Kidney glomerular epithelial cell (primary cell): ENCODE measurements at places on chromosomes 1 and 21.
A peak's percentile ranks its signal among the peaks of the same experiment; 100 is the strongest.

- DNase-seq: peak; percentile 11
Observed at GRCh38 chr21:43020771-43021170, 46.4 kb downstream of the PKNOX1 start.

- no peak for DNase-seq
Observed at GRCh38 chr1:119878171-119878570, 18.1 kb downstream of the ADAM30 start.

DNA sequence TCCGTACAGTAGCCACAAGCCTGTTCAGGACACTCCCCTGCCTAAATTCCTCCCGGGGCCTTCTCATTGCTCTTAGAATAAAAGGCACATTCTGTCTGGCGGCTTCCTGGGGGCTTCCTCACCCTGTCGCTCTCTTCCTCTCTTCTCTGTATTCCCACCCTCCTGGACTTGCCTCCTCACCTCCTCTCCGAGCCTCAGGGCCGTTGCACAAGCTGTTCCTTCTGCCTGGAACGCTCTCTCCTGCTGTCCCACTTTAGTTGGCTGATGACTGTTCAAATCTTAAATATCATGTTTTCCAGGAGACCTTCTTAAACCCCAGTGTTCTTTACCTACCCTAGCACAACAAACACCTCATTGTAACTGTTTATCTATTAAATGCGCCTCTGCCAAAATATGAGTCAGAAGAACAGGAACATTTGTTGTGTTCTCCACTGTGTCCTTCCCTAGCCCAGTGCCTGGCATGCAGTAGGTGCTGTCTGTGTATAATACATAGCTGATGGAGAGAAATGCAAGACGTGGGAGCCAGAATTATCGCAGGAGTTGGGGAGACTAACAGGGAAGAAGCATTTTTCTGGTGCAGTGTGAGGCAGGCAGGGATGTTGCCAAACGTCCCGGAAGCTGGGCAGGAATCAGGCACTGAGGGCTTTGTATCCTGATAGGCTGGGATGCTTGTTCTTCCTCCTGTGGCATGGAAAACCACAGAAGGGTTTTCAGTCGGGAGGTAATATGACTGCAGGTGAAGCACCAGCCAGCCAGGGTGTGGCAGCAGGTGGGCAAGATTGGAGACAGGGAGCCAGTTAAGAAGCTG lies 24.1 kb upstream of the THRAP3 start:
- no peak for DNase-seq

GRCh38 chr1:27135541-27136235 lies 19.2 kb downstream of the SLC9A1 start:
- no peak for DNase-seq

GRCh38 chr1:237041795-237042525 lies at the start of gene RYR2:
RYR2 (plus strand) TSS chr1:237042184; CDS start chr1:237042522, 338 bp downstream.
- DNase-seq: no peak

DNA sequence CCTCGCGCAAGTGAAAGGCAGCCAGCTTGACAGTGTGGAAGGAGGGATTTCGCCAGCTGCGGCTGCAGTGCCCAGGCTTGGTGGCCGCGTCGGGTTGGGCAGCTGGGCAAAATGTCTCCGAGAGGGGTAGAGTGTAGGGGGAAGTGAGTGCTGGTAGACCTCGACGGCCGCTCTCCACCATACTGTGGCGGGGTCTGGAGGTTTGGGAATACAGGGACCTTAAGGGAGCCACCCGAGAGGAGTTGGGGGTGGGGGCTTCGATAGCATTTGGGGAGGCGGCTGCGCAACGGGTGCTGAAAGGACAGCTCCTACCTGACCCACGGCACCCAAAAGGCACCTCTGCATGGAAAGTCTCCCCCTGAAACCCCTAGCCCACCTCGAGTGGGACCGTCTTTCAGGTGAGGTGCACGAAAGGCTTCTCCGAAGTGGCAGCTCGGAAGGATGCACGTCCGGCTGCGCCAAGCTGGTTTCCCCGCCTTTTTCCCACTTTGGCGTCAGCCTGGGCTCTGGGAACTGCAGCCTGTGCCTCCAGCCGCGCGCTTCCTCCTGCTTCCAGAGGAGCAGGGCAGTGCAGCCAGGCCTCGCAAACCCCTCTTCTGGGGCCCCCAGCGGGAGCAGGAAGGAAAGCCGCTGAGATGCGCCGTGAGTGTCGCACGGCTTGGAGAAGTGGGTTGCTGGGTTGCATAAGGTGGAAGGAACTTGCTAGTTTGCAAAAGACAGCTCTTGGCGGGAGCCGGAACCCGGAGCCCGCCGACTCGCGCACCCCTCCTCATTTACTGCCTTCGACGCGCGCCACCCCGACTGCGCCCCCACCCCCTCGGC lies 531 bp upstream of the HMGN2 start:
- DNase-seq: no peak

GRCh38 chr1:168483539-168483938 lies 60.3 kb downstream of the XCL2 start:
- peak; percentile 46 for DNase-seq

DNA sequence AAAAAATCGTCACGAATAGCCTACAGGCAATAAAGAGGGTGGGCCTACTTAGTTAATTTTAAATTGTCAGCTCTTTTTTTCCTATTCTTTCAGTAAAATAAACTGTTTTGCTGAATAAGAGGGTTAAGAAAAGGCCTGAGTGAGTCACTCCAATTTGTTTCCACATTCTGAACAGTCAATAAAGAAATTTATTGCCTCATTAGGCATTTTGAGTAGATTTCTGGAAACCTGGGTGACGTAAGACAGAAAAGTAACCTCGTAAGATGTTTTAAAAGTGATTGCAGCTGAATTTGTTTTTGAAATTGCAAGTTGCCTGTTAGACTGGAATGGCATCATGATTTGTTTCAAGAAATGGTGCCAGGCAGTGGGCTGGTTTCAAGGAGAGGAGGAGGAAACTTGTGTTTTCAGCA lies 439.3 kb downstream of the USP25 start:
- no peak for DNase-seq

- no peak for DNase-seq
Observed at GRCh38 chr1:62654744-62655143, 33.4 kb downstream of the DOCK7 start.

- DNase-seq: no peak
Observed at GRCh38 chr1:199641531-199641930, 386.0 kb upstream of the NR5A2 start.

- no peak for DNase-seq
Observed at GRCh38 chr1:35717911-35718476, 690 bp downstream of the C1orf216 start.
